ENCODE measurements at places on chromosomes 16 and 17. TPM values are rescaled to one million over a fixed set of nuclear protein-coding genes. Genes with fewer than 3 reads are reported as not detected.

WIPF2 gene
- 24.5 TPM for total RNA-seq

ZNF319 gene
- total RNA-seq = 12.8 TPM

OR3A3 gene
- not detected for total RNA-seq

KCNG4 gene
- total RNA-seq = not detected

CTRB1 gene
- total RNA-seq = not detected

C17orf50 gene
- not detected for total RNA-seq

KRTAP3-1 gene
- total RNA-seq = not detected

RPS2 gene
- 5,023 TPM for total RNA-seq

UMOD gene
- total RNA-seq = not detected

KRT25 gene
- total RNA-seq = not detected

TVP23C gene
- total RNA-seq = 6.9 TPM

SEZ6L2 gene
- 0.15 TPM for total RNA-seq

TTLL6 gene
- not detected for total RNA-seq

SNX20 gene
- 25.0 TPM for total RNA-seq

PLEKHH3 gene
- total RNA-seq = 0.38 TPM

MIS12 gene
- 48.1 TPM for total RNA-seq

DNAH9 gene
- not detected for total RNA-seq

CHAD gene
- total RNA-seq = not detected

HASPIN gene
- total RNA-seq = 16.6 TPM

CENPX gene
- 143 TPM for total RNA-seq

CRAMP1 gene
- total RNA-seq = 22.1 TPM

SLC5A11 gene
- 0.20 TPM for total RNA-seq

MILR1 gene
- total RNA-seq = 0.66 TPM

CCL11 gene
- not detected for total RNA-seq

COQ7 gene
- 22.4 TPM for total RNA-seq

HOXB9 gene
- total RNA-seq = 2.0 TPM

TBX2 gene
- total RNA-seq = 0.11 TPM

FKBP10 gene
- total RNA-seq = 1.4 TPM

CFDP1 gene
- total RNA-seq = 39.1 TPM

OTOA gene
- 0.09 TPM for total RNA-seq

ABCA6 gene
- total RNA-seq = 0.16 TPM

RPRML gene
- not detected for total RNA-seq

CSH2 gene
- total RNA-seq = not detected

RAB37 gene
- 6.0 TPM for total RNA-seq

TBC1D3 gene
- total RNA-seq = not detected

KRT39 gene
- not detected for total RNA-seq

TMEM132E gene
- total RNA-seq = not detected

PDE6G gene
- total RNA-seq = 2.2 TPM

UBE2G1 gene
- total RNA-seq = 68.0 TPM

NPEPPS gene
- 98.0 TPM for total RNA-seq

CD300LD gene
- not detected for total RNA-seq

All from CD8-positive, alpha-beta memory T cell (primary cell).